ENCODE measurements at places on chromosomes 16 and 17. TPM values are rescaled to one million over a fixed set of nuclear protein-coding genes. Genes with fewer than 3 reads are reported as not detected.
A peak's percentile ranks its signal among the peaks of the same experiment; 100 is the strongest.

Gene FN3KRP
- 13.2 TPM for total RNA-seq

Gene KCNJ2
- total RNA-seq = 47.1 TPM

Gene ENPP7
- total RNA-seq = not detected

Gene PRDM7
- not detected for total RNA-seq

Gene CCDC144A
- total RNA-seq = 1.8 TPM

Gene CCL17
- not detected for total RNA-seq

Gene CD300LF
- not detected for total RNA-seq

Gene LPO
- total RNA-seq = not detected

DNA sequence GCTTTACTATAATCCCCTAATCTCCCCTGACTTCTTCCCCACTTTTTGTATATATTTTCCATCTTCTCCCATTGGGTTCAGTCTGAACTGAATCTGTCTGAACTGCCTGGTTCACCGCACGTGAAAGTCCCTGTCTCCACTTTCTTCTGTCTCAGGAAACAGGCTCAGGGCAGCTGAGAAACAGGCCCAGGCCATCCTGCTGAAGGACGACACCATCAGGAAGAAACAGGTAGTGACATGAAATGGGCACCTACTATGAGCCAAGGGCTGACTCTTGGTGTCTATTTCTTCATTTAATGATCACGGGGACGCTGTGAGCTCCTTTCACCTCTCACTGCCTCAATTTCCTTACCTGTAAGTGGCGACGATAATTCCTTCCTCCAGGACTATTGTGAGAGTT is 90.5 kb upstream of the HSBP1 start:
- DNase-seq = no peak

- DNase-seq = no peak
Observed at GRCh38 chr16:11556945-11557720, 29.6 kb downstream of the LITAF start.

GRCh38 chr17:61452301-61453290 is at the start of gene TBX4:
Gene TBX4 (plus strand): TSS chr17:61452422. CDS start chr17:61456491, 4,069 bp downstream.
- peak; percentile 35 for DNase-seq

DNA sequence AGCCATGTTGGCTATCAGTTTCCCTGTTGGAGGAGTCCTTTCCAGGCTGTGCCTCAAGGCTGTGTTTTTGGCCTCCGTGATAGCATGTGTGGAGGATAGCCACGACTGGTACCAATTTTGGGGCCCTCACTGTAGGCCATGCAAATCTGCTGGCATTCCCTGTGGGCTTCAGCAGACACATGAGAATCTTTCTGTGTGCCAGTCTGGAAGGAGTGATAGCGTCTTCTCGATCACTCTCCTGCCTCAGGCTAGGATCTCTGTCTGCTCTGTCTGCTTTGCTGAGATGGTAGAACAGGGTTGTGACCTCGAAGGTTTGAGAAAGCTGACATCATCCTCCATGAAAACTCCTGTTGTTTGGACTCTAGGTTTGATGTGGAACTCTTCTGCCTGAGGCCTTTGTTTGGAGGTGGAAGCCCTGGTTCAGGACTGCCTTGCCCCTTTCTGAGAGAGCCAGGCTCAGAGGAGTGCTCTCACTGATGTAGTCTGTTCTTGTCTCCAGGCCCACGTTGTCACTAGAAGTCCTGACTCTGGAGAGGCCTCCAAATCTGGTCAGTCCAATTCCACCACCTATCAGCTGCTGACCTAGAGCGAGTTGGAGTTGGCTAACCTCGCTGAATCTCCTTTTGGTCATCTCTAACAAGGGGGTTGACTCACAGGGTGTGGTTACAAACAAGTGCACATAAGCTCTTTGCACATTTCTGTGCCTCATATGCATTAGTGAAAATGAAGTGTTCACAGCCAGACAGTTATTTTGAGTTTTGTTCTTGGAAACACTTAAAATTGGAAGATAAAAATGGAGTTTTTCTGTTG is 12.1 kb upstream of the EDC4 start:
- DNase-seq = no peak

GRCh38 chr17:73657473-73658116 is 13.3 kb upstream of the SDK2 start:
- DNase-seq = peak; percentile 73

GRCh38 chr16:58882292-58882691 is 148.2 kb upstream of the GOT2 start:
- no peak for DNase-seq

- DNase-seq = no peak
Observed at GRCh38 chr17:73644145-73645049, at the start of gene SDK2. Gene SDK2 (minus strand): TSS chr17:73644445. CDS start chr17:73644088, 357 bp downstream.

GRCh38 chr17:40699853-40700252 is 3.7 kb downstream of the KRT24 start:
- no peak for DNase-seq

DNA sequence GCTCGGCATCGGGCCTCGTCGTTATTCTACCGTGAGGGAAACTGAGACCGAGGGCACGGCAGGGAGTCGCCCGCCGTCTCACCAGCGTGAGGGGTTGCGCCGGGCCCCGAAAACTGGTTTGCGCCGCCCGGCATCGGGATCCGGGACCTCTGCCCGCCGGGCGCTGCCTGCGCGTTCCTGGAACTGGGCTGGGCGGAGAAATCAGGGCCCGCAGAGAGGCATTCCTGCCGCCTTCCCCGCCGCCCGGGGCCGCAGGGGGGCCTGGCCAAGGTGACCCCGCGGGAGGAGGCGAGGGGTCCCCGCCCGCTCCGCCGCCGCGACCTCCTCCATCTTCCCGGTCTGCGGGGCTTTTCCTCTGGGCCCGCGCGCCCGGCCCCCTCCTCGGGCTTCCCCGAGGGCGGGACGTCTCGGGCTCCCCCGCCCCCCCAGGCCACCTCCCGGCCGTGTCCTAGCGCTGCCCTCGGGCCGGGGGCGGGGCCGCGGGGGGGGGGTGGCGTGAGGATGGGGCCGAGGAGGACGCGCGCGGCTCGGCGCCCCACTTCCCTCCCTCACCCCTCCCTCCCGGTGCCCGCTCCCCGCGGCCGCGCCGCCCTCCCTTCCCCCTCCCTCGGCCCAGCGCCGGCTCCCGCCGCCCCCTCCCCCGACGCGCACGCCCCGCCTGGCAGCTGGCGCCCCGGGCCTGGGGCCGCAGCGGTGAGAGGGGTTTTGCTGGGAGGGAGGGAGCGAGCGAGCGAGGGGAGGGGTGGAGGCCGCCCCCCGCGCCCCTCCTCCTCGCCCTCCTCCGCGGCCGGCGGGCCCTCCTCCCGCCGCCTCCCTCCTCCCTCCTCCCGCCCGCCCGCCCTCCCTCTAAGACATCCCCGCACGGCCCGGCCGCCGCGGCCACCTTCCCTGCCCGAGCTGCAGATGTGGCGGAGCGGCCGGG is at the start of gene GLIS2:
Gene GLIS2, plus strand, starts transcription at position 882 of the 922 bp plus-strand sequence. CDS start 16,214 bp downstream, outside the sequence.
- peak; percentile 84 for DNase-seq

DNA sequence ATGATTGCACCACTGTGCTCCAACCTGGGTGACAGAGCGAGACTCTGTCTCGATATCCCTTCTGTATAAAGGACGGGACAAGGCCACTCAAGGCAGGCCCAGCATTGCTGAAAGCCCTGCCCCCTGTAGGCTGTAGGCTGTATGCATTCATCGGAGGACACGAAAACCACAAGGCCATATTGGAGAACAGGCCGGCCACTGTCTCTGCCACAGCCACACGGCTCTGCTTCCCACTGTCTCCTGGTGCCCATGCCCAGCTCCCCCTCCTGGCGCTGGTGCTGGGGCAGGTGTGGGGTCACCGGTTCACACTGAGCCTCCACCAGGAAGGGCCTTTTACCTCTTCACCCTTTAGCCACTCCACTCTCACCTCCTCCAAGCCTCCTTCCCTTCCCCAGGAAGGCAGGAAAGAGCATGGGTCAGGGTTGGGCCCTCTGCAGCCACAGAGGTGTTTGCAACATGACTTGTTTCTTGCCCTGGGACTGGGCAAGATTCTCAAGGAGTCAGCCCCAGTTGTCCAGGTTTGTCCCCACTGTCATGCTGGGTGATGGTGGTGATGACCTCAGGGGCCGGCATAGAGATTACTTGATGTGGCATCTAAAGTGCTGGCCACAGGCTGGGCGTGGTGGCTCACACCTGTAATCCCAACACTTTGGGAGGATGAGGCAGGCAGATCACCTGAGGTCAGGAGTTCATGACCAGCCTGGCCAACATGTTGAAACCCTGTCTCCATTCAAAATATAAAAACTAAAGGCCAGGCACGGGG is 5.3 kb upstream of the NTN3 start:
- no peak for DNase-seq

DNA sequence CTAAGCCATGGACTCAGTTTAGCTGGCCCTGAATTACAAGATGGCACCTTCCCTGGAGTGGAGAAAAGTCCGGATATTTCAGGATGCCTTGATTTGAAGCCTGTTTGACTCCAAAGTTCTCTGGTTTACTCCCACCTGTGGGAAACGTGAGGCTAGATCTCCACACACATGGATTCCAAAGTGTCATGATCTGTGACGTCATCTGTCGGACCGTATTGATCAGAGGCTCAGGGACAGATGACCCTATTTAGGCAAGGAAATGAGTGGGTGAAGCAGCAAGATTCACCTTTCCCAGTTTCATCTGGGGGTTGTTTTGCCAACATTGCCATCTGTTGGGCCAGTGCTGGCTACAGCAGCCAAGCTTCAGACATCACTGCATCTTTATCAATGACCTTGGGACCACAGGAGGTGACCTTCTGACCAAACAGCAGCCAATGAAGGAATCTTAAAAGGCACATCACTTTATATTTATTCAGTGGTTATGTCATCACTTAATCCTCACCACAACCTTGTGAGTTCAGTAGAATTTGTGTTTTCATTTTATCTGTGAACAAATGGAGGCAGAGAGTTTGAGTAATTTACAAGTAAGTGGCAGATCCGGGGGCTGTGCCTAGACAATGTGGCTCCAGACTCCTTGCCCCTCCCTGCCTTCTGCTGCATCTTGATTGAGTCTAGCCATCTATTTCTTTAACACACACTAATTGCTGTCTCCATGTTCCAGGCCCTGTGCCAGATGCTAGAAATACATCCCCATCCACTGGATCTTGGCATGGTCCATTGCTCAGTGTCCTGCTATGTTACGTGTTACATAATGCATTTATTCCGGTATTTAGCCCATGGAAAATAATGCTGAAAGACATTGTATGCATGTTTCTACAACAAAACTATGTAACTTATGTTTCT is 1.5 kb upstream of the CDH13 start:
- DNase-seq = no peak

DNA sequence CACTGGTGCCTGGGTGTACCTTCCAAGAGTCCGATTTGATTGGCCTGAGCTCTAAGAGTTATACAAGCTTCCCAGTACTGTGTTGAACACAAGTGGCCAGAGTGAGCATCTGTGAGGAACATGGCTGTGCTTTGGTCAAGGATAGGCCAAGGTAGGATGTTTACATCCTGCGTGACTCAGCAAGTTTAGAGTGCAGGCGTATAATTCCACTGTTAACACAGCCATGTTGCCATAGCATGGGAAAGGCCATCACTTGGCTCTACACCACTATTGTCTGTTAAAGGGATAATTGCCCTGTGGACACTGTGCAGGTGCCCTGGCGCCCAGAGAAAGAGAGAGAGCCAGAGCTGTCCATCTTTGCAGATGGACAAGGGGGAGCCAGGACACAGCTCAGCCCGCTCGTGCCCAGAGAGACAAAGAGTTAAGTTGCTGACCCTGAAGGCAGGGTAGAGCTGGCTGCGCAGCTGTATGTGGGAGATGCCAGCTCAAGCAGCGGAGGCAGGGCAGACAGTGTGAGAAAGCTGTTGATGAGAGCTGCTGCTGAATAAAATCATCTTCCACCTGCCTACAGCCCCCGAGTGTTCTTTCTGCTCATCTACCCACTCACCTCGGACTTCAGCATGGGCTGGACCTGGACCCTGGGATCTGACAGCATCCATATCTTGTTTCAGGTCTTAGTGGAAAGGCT is 11.7 kb downstream of the CFAP52 start:
- DNase-seq = no peak

GRCh38 chr16:78749745-78750268 is 650.4 kb downstream of the WWOX start:
- no peak for DNase-seq

GRCh38 chr16:87216148-87216840 is 100.9 kb downstream of the C16orf95 start:
- no peak for DNase-seq

DNA sequence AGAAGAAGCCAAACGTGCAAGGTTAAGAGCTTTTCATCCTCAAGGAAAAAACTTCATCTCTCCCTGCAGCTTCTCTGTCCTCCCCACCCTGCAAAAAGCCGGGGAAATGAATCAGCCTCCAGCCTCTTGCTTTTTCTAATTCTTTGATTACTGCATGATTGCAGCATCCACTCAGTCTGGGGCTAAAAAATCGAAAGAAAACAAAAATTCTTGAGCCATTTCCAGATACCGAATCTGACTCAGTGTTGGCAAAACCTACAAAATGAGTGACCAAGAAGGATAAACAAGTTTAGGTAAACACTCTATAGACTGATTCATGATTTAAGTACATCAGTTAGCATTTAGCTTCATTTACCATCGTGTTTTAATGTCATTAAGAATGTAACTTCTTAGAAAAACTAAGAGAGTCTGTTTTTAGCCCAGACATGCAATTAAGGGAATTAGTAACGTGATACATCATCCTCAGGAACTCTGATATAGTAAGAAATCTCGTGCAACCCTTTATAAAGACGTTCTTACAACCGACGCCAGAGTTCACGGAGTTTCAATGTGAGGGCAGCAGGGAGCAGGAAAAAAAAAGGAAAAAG is 287.3 kb upstream of the FOXF1 start:
- no peak for DNase-seq

DNA sequence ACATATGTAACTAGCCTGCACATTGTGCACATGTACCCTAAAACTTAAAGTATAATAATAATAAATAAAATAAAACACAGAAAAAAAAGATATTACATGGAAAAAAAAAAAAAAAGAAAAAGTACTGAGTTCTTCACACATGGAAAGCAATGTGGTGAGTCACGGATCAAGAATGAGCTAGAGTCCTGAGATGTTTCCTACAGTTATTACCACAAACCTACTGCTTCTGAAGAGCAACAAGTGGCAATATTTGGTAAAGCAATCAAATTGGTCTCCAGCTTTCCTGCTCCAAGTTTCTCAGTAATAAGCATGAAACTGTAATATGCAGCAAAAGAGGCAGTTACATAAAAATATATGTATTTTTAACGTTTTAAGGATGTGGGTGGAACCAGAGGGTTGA is 223.3 kb upstream of the SALL1 start:
- DNase-seq = no peak

GRCh38 chr16:3876695-3877094 is 3.8 kb downstream of the CREBBP start:
- DNase-seq = no peak

GRCh38 chr16:22353933-22354541 is 20.4 kb downstream of the CDR2 start:
- no peak for DNase-seq

GRCh38 chr16:8293413-8293812 is 296.9 kb downstream of the TMEM114 start:
- no peak for DNase-seq
